ENCODE measurements at places on chromosomes 12 and 14.

GRCh38 chr12:69003991-69004390, 71.0 kb upstream of the CPM start:
- no peak for DNase-seq

GRCh38 chr12:295132-295531, 32.5 kb upstream of the SLC6A13 start:
- no peak for DNase-seq

DNA sequence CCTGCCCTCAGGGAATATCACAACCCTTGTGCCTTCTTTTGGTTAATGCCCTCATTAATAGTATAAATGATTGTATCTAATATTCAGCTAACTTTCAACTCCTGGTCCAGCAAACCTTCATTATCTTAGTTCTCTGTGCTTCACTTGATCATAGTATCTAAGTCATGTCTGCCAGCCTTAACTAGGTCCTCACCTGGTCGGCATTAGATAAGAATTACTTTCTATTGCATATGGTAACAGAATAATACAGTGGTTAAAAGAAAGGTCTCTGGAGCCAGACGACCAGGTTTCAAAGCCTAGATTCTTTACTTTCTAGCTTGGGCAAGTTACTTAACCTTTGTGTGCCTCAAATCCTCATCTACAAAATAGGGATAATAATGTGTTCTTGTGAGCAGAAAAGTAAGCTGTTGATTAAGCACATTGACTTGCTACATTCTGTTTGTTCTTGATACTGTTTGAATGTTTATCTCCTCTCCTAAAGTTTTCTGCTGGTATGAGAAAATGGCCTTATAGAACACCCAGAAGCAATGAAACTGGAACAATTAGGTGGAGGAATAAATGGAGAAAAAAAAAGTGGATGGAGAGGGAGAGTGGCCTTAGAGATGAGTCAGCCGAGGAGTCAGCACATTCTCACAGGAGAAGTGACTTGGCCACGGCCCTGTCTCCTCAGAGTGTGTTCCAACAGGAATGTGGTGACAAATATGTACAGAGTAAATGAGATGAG, 176.1 kb downstream of the SLC25A21 start:
- DNase-seq = peak; percentile 53

DNA sequence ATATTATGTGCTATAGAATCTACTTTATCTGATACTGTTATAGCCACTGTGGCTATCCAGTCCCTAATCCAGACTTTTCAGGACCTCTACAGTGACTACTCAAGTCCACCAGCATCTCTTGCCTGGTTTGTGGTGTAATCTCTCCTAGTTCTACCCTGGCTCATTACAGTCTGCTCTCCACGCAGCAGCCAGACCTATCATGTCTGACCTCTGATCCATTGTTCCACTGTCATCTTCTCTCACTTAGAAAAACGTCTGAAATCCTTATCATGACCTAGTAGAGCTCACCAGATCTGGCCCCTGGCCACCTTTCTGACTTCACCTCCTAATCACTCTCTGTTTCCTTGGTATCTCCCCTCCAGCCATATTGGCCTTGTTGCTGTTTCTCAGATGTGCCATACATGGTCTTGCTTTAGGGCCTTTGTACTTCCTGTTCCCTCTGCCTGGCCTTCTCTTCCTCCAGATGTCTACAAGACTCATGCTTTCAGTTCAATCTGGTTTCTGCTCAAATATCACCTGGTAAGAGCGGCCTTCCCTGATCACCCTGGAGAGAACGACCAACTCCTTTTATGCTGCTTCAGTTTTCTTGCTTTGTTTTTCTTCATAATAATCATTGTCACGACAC, 475.5 kb downstream of the AACS start:
- no peak for DNase-seq

GRCh38 chr12:57744777-57745484, at the start of gene TSPAN31:
Gene TSPAN31, plus strand, starts transcription at chr12:57745039. Its CDS starts 116 bp downstream, at chr12:57745155.
- peak; percentile 99 for DNase-seq

- no peak for DNase-seq
Measured at GRCh38 chr14:53953828-53954550, 2.6 kb downstream of the BMP4 start.

- no peak for DNase-seq
Measured at GRCh38 chr12:124327362-124328043, 32.6 kb downstream of the RFLNA start.

DNA sequence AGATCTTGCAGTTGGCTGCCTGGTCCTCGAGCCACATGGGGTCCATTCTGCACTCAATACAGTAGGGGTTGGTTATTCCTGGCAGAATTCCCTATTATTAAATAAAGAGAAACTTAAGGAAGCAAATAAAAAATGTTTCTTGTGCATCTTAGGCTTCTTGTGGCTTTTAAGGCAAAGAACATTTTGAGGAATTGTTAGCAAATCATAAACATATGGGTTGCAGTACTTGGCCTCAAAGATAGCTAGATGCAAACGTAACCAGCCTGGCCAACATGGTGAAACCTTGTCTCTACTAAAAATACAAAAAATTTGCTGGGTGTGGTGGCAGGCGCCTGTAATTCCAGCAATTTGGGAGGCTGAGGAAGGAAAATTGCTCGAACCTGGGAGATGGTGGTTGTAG, 50.8 kb upstream of the KCNA5 start:
- DNase-seq = peak; percentile 47

- DNase-seq = no peak
Measured at GRCh38 chr14:90467501-90467900, 70.7 kb downstream of the CALM1 start.

- DNase-seq = no peak
Measured at GRCh38 chr12:96329545-96329944, 70.7 kb downstream of the CDK17 start.

DNA sequence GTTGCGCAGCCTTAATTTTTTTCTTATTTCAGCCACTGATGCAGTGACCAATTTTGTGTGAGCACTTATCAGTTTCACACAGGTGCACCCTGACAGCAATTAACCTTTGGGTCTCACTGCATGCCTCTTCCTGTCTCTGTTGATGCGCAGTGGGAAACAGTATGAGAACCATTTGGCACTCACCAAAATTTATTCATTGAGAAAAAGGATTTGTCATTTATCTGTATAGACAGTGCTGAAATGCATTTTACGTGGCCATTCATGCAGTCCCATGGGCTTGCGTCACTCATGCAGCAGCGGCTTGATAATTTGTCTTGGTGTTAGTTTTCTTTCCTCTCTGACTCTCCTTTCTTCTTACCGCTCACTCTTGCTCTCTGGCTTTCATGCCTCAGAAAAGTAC, 157.5 kb downstream of the C12orf75 start:
- DNase-seq = peak; percentile 37

- DNase-seq = peak; percentile 37
Measured at GRCh38 chr14:99064262-99064954, 207.6 kb downstream of the BCL11B start.

- DNase-seq = no peak
Measured at GRCh38 chr14:104240434-104241157, 102.2 kb downstream of the KIF26A start.

GRCh38 chr12:49777800-49778748, 36.7 kb downstream of the TMBIM6 start:
- DNase-seq = peak; percentile 31

DNA sequence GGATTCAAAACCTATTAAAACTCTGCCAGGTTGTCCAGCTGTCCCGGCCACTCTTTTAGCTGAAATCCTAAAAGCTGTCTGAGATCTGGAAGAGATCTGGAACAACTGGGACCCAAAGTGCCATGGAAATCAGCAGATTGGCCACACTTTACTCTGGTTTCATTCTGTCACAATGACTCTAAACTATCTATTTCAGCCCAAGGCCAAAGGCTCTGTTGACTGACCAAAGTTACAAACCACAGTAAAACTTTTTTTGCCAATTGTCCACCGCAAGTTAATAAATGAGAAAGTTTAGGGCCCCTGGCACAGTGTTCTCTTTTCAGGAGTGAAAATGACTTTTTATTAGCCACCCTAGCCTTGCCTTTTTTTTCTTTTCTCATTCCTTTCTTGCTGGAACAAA, 113.4 kb upstream of the CPM start:
- no peak for DNase-seq

DNA sequence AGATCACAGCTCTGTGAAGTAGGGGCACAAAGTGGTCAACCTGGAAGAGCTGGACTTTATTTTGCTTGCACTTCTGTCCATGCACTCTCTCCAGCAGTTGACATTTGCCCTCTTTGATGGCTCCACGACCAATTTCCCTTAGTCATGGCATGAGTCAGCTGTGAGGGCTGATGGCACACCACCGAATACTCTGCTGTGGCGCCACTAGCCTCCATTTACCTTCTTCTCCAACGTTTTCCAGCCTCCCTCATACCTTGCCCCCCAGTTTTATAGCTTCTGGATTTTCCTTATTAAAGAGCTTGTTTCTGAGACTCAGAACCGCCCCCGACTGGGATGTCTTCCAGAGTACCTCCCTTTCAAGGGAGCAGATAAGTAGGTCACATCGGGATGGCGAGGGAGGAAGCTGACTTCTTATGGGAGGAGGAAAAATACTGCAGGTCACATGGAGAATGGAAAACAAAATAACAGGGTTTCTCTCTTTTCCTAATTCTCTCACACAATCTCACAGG, 17.6 kb downstream of the NINJ2 start:
- no peak for DNase-seq

- DNase-seq = no peak
Measured at GRCh38 chr12:88579161-88579517, 1.1 kb downstream of the KITLG start.

DNA sequence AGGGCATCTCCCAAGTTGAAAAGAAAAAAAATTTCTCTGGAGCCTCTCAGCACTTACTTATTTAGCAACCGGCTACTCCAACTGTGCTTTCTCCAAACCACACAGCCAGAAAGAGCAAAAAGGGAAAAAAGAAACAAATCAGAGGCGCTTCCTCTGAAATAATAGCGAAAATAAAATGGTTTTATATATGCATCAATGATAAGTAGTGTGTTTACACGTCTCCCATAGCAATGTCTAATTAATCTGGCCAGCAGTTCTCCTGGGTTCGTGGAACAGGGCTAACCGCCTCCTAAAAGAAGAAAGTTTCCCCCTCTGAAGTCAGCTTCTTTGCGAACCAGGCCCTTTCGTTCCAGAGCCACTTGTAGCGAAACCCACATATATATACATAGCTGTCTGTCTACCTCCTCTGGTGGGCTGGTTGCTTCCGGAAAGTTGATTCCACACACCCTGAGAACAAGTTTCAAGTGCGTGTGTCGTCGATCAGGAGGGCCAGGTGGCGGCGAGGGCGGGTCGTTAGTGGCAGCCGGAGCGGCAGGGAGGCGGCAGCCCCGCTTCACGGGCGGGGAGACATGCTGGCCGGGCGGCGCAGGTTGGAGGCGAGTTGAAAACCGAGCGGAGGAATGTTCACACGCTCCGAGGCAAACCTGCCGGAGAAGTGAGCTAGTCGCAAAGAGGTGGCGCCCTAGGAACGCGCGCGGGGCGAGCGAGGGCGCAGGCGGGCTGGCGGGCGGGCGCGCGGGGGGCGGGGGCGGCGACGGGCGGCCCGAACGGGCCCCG, 2.7 kb downstream of the PTHLH start:
- DNase-seq = peak; percentile 49

GRCh38 chr12:131066886-131067490, 113.3 kb downstream of the ADGRD1 start:
- no peak for DNase-seq

DNA sequence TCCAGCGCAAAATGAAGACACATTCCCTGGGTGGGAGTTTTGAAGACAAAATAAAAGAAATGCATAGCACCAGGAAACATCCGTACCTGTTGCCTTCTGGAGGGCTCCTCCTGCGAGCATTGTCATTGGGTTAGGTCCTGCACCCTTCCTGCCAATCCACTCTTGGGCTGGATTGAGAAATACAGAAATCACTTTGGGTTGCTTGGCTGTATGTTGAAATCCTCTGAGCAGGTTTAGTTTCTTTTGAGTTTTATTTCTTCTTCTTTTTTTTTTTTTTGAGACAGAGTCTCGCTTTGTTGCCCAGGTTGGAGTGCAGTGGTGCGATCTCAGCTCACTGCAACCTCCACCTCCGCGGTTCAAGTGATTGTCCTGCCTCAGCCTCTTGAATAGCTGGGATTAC, 67.6 kb downstream of the ARF6 start:
- DNase-seq = no peak

- no peak for DNase-seq
Measured at GRCh38 chr14:74610199-74610865, 1.7 kb downstream of the LTBP2 start.

- no peak for DNase-seq
Measured at GRCh38 chr14:33699300-33699983, 251.4 kb downstream of the EGLN3 start.

GRCh38 chr14:99179946-99180345, 92.1 kb downstream of the BCL11B start:
- DNase-seq = no peak

DNA sequence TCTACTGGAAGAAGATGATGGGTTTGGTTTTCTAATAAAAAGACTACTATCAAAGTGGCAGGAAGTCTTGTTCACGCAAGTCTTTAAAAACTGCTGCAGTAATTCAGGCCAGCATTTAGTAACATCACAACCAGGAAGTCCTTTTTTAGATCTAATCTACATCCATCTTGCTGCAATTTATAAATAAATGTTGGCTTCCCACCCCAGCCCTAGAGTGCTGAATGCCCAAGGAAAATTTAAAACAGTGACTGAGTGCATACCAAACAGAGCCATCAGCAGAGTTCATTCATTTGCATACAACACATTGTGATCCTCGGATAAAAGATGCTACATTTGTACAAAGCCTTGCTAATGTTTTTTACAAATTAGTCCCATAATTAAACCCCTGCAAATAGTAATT, 72.1 kb downstream of the PHLDA1 start:
- no peak for DNase-seq

- DNase-seq = peak; percentile 8
Measured at GRCh38 chr14:63308723-63309317, 9.9 kb downstream of the GPHB5 start.

DNA sequence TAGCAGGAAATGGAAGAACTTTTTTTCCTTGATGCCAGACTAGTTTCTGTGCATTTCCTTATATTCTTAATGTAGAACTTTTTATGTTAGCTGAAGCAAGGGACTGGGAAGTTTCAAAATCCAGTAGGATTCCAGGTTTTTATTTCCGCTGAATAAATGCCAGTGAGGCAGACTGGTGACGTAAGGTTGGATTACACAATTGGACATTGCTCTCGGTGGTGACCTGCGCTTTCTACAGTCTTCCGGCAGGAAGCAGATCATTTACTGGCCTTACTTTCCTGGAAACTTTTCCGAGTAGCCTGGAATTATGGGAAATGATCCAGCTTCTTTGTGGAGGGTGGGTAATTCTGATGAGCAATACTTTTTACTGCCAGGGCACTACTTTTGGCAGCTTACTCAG, 3.6 kb downstream of the IFT43 start:
- DNase-seq = peak; percentile 33

GRCh38 chr12:124381456-124382296, 86.8 kb downstream of the RFLNA start:
- peak; percentile 51 for DNase-seq

GRCh38 chr14:58607952-58608317, 29.8 kb upstream of the DACT1 start:
- DNase-seq = peak; percentile 82

DNA sequence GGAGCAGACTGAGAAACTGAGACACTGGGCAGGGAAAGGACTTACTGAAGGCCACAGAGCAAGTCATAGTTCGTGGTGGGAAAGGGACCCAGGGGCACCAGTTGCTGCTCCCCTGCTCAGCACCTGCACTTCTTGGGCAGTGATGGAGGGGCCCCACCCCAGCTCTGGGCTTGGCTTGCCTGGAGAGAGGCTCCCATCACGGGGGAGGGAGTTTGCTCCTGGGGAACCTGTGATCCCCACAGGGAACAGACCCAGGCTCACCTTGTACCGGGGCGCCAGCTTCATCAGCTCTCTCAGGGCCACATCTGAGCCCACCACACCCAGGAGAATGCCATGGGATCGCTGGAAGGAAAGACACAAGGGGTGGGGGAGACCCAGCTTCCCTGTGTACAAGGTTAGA, 39.8 kb downstream of the CACNA2D4 start:
- no peak for DNase-seq

GRCh38 chr14:97432586-97432985, 635.4 kb downstream of the VRK1 start:
- no peak for DNase-seq

Measured in fibroblast of upper back skin (primary cell).